ENCODE measurements at places on chromosomes 6 and 20.

- DNase-seq: no peak
Observed at GRCh38 chr20:40293740-40294139, 395.3 kb downstream of the MAFB start.

- DNase-seq: no peak
Observed at GRCh38 chr6:122361314-122361979, 38.0 kb upstream of the HSF2 start.

GRCh38 chr6:22383016-22383415 lies 86.2 kb upstream of the PRL start:
- no peak for DNase-seq

- DNase-seq: no peak
Observed at GRCh38 chr20:60486315-60486714, 528.1 kb downstream of the CDH26 start.

GRCh38 chr6:124132256-124132655 lies 328.6 kb downstream of the NKAIN2 start:
- DNase-seq: no peak

GRCh38 chr6:54204921-54205591 lies 93.8 kb downstream of the MLIP start:
- no peak for DNase-seq

- DNase-seq: peak; percentile 2
Observed at GRCh38 chr20:13119583-13119982, 101.5 kb upstream of the ISM1 start.

- no peak for DNase-seq
Observed at GRCh38 chr6:117938311-117938995, 31.4 kb downstream of the SLC35F1 start.

DNA sequence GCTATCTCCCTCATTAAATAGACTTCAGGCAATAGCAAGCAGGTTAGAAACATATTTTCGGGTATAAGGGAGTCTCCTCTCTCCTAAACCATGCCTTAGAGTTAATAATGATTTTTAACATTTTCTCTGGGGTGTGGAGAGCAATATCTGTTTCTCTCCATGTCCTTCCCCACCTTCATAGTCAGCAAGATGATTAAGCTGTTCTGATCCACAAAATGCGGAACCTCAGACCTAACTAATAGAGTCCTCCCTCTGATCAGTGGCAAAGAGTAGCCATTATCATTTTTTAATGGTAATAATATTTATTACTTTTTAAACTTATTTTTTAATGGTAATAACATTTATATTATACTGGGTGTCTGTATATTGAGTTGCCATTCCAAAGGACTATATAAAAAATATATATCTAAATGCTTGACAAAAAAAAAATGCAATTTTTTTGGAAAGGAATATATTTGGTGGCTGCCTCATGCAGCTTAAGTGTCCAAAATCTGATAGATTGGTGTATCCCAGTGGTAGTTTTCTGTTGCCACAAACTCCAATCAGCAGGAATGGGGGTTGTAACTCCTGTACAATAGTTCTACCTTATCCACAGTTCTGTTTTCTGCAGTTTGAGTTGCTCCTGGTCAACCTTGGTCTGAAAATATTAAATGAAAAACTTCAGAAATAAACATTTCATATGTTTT lies 14.0 kb upstream of the BTN3A2 start:
- no peak for DNase-seq

GRCh38 chr6:121691126-121691551 lies 255.7 kb downstream of the GJA1 start:
- DNase-seq: no peak

DNA sequence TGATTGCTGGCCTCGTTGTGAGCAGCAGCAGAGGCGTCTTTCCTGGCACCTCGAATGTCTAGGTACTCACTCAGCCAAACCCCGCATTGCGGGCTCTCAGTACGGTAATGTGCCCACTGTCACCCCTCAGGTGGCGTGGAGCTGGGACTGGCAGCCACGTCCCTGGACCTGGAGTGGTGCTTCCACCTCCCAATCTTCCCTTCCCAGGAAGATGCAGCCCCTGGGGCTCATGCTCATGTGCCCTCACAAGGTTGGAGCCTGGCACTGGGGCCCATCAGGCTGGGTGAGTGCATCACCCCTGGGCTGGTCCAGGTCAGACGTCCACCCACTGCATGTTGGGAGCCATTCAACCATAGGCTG lies 75.7 kb downstream of the TCP11 start:
- no peak for DNase-seq

DNA sequence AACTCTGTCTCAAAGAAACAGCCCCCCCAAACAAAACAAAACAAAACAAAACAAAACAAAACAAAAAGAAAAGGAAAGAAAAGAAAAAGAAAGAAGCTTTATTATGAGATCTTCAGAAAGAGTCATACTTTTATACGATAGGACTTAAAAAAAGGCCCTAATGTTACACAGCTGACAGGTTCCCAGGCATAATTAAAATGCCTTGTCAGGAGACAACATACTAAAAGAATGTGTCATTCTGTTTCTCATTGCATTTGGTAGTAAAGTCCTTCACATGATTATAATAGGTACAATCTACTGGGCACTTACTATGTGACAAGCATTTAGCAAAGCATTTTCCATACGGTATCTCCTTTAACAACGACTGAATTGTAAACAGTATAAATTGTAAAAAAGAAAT lies 36.4 kb upstream of the RPN2 start:
- DNase-seq: no peak

DNA sequence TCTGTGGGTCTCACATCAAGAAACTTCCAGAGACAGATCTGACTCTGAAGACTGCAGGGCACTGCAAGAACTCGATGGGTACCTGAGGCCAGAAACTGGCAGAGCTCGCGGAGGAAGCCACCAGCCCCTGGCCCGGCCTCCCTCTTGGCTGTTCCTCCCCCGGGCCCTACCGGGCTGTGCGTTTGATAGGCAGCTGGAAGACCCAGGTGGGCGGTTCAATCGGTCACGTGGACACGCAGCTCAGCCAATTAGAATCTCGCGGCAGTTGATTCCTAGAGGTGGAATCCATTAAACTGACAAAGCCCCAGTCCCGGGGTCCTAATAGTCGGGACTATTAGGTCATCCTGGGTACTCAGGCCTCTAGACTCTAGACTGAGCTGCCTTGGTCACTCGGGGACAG lies 154.2 kb upstream of the PROKR2 start:
- no peak for DNase-seq

DNA sequence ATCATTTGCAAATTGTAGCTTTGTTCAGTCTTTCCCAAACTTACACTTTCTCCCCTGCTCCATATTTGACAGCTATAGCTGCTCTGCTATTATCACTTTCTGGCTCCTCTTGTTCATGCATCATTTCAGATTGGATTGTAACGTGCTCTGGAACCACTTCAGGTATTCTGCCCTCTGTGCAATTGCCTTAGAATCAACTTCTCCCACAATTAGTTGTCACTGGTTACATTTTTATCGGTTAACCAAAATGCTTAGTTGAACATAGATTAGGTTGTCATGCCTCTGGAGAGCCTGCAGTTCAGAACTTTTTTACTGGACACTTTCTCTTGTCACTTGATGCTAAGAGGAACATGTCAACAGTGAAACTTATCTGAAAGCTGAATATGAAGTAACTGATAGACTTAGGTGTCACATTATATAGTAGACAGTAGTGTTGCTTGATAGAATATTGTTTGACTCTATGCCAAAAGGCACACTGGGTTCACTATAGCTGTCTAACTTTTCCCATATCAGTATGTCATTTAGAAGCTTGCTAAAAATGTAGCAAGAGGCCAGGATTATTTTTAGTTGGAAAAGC lies 127.7 kb upstream of the PTPRK start:
- DNase-seq: no peak

DNA sequence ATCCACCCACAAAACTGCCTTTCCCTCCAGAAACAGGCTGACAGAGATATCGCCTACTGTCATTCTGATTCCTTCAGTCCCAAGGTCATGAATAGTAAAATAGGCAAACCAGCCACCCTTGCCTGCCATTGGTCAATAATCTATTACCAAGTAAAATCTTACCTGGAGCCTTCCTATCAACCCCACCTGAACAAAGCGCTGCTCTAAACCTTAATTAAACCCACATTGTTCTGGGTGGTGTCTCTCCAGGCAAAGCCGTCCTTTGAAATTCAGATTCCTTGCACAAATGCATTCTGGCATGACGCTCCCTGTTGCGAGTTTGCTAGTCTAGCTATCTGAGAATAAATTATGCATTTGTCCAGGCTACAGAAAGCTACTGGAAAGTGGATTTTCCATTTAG lies 291.6 kb upstream of the ECI2 start:
- no peak for DNase-seq

DNA sequence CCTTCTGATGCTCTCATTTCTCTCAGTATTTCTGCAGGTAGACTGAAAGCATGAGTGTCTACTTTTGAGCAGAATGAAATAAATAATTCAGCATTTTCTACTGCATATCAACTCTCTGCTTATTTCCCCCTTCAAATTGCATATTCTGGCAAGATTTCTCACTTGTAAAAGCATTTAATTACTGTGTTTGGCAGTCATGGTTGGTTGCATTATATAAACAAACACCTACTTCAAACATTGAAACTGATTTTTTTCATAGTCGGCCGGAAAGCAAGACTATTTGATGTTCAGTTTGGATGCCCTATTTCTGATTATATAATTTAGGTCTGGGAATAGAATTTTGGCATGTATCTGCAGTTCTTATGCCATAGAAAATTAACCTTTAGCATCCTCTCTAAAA lies 73.1 kb downstream of the PLEKHG1 start:
- no peak for DNase-seq

- DNase-seq: no peak
Observed at GRCh38 chr6:129100164-129100563, 217.2 kb downstream of the LAMA2 start.

- DNase-seq: no peak
Observed at GRCh38 chr6:135871296-135871695, 19.8 kb downstream of the PDE7B start.

GRCh38 chr6:118918329-118918725 lies 16.6 kb downstream of the MCM9 start:
- no peak for DNase-seq

DNA sequence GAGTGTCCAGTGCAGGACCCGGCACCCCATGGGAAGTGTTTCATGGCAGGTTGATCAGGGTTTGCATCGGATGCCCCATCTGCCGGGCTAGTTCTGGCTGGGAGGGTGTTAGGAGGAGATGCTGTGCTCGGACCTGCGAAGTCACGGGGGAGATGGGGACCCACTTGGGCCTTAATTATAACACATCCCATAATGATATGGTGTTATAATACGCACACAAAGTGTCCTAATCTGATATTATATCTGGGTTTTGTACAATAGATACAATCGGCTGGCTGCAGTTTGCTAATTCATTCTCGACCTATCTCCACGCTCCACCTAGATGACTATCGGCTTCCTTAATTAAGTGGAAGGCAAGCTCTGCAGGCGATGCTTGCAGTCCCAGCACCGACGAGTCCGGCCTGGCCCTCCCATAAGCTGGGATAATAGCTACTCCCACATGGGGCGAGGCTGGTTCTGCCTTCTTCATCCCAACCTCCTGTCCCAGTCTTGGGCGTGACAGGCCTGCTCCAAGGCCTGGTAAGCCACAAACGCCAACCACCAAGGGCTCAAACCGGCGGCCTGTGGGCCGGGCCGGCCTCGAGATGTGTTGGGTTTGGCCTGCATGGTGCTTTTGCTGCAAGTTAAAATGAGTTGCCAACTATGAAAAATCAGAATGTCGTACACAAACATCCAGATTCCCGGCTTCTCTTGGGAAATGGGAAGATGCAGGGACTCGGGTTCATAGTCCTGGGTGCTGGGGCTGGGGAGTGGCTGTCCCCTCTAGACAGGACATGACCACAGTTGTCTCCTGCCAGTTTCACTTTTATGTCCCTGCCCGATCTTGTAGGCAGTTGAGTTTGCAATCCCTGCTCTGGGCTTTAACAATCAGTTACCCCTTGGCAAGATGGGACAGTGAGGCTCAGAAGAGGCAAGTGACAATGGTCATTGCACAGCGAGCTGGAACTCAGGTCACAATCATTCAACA lies 32.7 kb downstream of the CEBPB start:
- no peak for DNase-seq

DNA sequence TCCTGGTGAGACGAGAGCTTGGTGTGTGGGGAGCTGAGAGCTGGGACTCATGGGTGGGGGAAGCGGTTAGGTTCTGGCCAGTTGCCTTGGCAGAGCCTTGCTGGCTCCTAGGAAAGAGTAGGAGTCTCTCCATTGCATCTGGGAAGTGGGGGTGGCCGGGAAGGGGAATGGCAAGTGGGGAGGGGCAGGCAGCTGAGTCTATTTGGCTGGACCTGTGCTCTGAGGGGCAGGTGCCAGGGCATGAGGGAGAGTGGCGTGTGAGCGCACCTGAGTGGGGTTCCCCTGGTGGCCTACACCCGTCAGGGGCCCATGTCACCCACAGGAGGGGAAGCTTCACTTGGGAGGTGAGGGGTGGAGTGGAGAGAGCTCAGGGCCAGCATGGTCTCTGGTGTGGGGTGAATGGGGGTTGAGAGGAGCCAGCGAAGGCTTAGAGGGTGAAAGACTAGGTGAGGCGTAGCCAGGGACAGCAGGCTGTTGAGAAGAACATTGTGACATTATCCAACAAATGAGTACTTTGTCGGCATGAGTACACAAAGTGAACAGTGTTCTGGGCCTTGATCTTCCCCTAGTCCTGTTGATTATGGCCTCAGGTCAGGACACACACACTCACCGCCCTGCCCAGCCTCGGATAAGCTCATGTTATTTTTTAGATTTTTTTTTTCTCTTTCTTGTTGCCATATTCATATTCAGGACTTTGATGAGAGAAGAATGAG lies 59.8 kb downstream of the FAM120B start:
- DNase-seq: no peak

GRCh38 chr20:26208296-26209091 lies 511.8 kb upstream of the ZNF337 start:
- peak; percentile 42 for DNase-seq

DNA sequence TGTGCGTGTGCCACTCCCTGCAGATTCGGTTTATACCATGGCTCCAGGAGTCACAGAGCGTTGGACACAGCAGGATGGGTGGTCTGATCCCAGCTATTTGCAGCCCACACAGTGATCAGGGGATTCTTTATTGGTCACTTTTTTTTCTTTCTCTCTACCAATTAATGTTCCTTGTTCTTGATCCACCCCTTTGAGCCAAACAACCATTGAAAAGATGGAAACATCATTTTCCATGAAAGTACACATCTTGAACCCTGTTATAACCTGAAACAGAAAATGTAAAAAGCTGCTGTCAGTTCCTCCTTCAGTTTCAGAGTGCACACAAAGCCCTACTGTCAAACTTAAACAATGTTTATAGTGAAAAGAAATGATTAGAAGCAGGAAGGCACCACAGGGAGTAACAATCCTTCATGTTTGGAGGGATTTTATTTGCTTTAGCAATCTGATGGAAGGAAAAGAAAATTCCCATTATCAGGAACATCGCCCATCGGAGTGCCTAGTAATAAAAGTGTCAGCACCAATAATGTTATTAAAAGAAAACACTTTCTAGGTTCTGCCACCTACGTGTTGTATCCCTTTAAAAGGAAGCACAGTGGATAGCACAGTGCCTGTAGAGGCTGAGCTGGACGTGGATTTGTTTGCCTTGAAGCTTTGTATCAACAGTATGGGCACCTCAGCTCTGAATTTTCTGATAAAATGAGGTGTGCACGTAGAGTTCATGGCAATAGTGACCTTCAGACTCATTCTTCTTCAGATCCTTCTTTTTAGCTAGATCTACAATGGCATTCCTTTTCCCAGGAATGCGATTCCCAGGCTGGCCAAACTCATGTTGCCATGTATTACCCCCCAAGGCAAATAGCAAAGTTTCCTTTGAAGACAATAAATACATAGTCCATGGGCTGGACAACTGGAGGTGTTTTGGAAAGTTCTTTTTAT lies 16.1 kb upstream of the THBD start:
- DNase-seq: no peak

All from stimulated activated CD4-positive, alpha-beta T cell treated with anti-CD3 and anti-CD28 coated beads, TNF-alpha, amount 100 ng/mL, for 4 hours (primary cell).